Stimulated activated CD8-positive, alpha-beta memory T cell treated with anti-CD3 and anti-CD28 coated beads, Interleukin-4, amount 100 ng/mL, for 1 hour (primary cell): ENCODE measurements at places on chromosomes 4 and X.

GRCh38 chrX:9515973-9516538 is 51.2 kb downstream of the TBL1X start:
- no peak for DNase-seq

GRCh38 chrX:41177297-41177696 is 92.1 kb downstream of the USP9X start:
- DNase-seq = no peak

DNA sequence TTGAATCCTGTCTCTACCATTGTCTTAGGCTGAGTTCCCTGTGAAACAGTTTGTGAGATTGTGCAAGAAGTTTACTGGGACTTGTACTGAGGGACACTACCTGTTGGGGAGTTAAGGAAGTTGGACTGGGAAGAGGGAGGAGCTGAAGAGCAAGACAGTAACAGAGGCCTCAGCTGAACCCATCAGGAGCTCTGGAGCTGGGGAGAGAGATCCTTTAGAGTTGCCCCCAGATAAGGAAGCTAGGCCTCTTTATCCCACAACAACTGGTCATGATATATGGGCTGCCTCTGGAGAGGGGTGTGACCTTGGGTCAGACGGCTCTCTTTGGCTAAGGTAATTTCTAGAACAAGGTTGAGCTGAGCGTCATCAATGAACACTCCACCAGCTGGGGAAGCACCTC is 137.8 kb upstream of the SLC4A4 start:
- DNase-seq = no peak

DNA sequence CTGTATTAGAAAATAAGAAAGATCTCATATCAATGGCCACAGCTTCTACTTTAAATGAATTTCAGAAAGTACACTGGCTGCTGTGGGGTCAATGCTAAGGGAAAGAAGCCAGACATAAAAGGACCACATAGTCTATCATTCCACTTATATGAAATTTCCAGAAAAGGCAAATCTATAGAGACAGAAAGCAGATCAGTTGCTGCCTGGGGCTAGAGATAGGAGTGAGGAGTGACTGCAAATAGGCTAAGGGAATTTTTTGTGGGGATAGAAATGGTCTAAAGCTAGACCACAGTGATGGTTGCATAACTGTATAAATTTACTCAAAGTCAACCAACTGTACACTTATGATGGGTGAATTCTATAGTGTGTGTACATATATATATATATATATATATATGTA is 8.3 kb downstream of the GAB3 start:
- DNase-seq = no peak

GRCh38 chr4:10684631-10685030 is at the start of gene CLNK:
CLNK (minus strand) TSS chr4:10684768; CDS start chr4:10667869, 16,899 bp downstream.
- no peak for DNase-seq

- no peak for DNase-seq
These were observed 2.9 kb downstream of the ARHGAP4 start for GRCh38 chrX:153922932-153923857.

GRCh38 chr4:100828986-100829685 is 311.3 kb upstream of the EMCN start:
- DNase-seq = no peak

- DNase-seq = no peak
These were observed 69.5 kb downstream of the ACOX3 start for GRCh38 chr4:8370835-8371595.

DNA sequence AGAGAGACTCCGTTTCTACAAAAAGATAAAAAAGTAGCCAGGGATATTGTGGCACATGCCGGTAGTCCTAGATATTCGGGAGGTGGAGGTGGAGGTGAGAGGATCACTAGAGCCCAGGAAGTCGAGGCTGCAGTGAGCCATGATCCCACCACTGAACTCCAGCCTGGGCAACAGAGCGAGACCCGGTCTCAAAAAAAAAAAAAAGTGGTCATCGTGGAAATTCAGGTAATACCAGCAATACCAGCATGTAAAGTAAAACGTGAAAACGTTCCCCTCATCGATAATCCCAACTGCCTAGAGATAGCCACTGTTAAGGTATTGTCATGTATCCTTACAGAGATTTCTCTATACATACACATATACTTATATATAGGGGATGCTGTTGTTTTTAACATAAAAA is 1.5 kb downstream of the MAGT1 start:
- no peak for DNase-seq

GRCh38 chr4:74228691-74229640 is 71.0 kb downstream of the MTHFD2L start:
- peak; percentile 44 for DNase-seq

- DNase-seq = no peak
These were observed 51.4 kb downstream of the STIM2 start for GRCh38 chr4:26912069-26912468.

- DNase-seq = no peak
These were observed 39.7 kb downstream of the VEGFC start for GRCh38 chr4:176753049-176753448.

DNA sequence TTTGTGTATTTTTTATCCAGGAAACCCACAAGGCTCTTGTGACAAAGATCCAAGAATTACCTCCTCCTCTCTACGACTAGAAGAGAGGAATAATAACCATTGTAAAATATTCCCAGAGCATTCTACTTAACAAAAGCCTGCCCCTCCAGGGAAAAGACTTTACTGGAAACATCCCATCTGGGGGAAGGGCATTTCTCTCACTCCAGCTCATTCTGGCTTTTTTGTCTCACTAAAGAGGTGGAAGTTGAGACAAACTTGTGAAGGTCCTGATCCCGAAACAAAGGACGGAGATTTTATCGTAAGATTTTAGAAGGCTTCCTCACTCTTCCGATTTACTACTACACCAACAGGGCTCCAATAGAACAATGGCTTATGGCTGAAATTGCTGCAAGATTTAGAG is 692.0 kb upstream of the GRID2 start:
- no peak for DNase-seq

DNA sequence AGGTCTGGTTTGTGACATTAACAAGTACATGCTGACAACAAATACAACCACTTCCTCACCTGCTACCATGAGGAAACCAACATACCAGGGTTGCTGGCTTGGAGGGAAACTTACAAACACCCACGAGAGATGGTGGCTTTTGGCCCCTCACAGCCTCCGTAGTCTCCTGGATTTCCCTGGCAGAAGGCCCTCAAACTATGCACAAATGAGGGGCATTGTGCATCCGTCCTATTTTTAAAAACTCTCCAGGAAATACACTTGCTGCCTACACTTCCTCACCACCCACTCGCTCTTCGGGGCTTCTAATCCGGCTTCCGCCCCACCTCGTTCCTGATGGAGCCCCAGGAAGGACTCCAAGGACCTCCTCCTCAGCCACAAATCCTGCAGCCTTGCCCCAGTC is 355.0 kb upstream of the GATB start:
- DNase-seq = no peak

- DNase-seq = no peak
These were observed 184.4 kb upstream of the CXorf66 start for GRCh38 chrX:140149761-140150160.

- DNase-seq = no peak
These were observed 38.1 kb upstream of the SPANXD start for GRCh38 chrX:141736656-141737055.

GRCh38 chr4:124276461-124276860 is 436.1 kb downstream of the ANKRD50 start:
- DNase-seq = no peak

GRCh38 chr4:148068065-148068911 is 336.4 kb downstream of the ARHGAP10 start:
- DNase-seq = no peak
